ENCODE measurements at places on chromosomes 3 and 15.

DNA sequence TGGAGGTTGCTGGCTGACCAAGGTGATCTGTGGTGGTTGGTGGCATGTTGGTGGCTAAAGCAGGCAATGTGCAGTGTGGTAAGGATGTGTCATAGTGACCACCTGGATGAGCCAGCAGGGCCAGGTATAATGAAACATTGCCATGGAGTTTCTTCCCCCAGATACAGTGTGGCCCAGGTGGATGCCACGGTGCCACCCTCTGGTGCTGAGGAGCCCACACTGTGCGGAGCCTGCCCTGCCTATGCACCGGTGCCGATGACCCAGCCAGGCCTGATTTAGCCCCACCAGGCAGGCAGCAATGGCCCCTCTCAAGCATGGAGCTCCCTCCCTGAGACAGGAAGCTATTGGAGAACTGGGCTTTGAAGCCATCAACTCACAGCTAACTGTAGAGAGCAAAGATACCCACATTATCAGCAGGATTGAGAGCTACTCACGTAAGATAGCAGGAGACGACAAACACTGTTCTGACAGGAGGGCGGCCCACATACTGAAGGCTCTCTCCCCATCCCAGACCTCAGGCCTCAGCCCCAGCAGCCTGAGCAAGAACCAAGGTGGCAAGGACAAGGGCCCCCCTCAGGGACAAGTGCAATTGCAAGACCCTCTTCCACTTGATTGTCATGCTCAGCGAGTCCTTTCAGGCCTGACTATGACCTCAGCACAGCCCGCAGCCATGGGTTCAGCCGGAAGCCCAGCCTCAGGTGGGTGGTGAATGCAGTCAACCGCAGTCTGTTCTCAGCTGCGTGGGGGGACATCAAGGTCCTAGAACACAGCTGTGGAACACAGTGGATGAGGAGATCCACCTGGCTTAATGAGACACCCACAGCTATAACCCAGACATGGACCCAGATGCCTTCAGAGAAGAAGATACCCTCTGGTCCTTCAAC lies 82.8 kb upstream of the CDV3 start:
- DNase-seq: no peak

GRCh38 chr3:47646362-47646761 lies 67.7 kb upstream of the CSPG5 start:
- no peak for DNase-seq

DNA sequence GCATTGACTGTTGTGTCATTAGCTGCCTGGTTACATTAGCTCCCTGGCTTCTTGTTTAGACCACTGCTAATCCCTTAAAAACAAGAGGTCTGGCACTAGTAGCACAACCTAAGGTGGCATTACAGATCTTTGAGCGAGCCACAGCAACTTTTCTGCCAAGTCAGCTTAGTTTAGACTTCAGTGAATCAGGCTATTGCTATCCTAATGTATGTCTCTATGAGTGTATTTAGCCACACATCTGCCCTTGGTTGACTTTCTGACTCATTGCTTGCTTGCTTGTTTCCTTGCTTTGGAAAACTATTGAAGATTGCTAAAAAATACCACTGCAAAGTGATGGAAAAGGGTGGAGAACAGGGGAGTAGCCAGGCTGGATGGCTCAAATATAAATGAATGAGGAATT lies 50.2 kb downstream of the CHP1 start:
- no peak for DNase-seq

DNA sequence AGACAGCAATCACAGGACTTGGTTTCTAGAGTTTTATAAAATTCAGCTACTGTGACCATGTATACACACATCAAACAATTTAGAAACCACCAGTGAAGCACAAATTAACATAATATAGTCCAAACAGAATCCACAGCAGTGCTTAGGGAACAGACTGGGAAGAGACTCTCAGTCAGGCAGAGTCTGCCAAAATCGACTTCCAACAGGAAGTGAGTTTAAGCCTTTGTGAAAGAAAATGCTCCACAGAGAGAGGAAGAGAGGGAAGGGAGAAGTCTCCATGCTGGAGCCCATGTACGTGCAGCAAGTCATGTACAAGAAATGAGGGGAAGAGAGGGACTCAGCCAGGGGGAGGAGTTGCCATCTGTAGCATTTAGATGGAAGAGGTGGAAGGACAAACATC lies 172.6 kb downstream of the IL5RA start:
- DNase-seq: no peak

- peak; percentile 31 for DNase-seq
Observed at GRCh38 chr15:44662478-44663409, 718 bp downstream of the SPG11 start.

DNA sequence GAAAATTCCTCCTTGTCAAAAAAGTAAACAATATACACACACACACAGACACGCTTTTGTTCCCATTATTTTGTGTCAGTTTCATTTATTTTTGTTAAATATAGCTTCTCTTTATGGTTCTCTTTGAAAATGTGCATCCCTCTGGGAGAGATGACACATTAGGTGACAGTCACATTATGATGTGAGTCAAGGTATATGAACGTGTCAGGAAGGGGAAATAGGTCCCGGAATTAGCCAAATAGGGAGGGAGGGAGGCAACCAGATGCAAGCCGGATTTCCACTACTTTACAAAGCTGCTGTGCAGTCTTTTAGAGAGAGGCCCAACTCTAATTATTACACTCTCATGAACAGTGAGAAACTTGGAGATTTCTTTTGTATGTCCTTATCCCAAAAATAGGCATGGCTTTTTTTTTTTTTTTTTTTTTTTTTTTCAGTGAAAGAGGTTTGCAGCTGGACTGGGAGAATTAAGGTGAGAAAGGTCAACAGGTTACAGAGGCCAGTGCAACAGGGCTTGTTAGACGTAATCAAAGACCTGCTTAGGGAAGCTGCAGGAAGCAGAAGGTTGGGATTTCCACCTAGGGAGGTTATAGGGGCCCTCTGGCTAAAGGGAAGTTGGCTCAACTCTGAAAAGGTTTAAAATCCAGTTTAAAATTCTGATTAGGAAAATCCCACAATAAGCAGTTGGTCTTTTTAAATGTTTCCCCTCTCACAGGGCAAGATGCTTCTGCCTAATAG lies 240.5 kb upstream of the UBE2E1 start:
- DNase-seq: no peak

- DNase-seq: no peak
Observed at GRCh38 chr3:149401926-149402310, 24.5 kb upstream of the TM4SF1 start.

- DNase-seq: no peak
Observed at GRCh38 chr3:141851411-141851810, 25.0 kb upstream of the ATP1B3 start.

DNA sequence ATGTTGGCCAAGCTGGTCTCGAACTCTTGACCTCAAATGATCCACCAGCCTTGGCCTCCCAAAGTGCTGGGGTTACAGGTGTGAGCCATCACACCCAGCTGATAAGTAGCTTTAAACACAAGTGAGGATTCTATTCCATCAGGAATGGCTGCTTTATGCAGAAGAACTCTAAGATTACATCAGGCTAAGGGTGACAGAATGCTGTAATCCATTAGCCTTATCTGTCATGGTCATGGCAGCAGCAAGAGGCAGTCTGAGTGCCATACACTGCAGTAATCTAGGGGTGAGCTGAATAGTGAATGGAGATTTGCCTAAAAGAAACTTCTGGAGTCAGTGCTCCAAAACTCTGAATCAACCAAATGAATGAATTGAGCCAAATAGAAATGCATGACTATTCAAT lies 39.6 kb downstream of the LIPC start:
- no peak for DNase-seq

- DNase-seq: no peak
Observed at GRCh38 chr3:9124730-9125129, 124.7 kb downstream of the SRGAP3 start.

DNA sequence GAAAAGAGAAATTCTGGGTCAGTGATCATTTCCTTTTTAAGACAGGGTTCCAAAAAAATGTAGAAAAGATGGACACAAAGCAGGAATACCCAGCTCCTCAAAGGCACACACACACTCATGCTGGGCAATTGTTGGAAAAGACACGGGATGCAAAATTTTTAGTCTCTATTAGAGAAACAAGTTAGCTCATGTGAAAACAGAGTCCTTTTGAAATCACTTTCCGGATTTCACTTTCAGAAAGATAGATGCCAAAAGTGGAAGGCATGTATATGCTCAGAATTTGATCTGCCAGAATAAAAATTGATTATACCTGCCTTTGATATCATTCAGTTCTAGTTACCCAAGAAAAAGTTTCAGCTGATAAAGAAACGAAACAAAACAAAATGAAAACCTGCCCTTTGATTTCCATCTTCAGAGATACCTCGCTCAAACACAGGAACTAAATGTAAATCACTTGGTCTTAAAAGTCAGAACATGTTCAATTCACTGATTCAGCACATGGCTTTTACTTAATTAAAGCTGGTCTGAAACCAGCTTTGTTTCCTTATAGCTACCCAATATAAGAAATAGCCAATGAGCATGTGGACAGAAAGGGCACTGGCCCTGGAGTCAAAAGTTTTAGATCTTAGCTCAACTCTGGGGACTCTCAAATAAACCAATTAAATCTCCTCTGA lies 52.8 kb downstream of the PLD1 start:
- no peak for DNase-seq

- DNase-seq: no peak
Observed at GRCh38 chr3:25441234-25441856, 13.3 kb downstream of the RARB start.

DNA sequence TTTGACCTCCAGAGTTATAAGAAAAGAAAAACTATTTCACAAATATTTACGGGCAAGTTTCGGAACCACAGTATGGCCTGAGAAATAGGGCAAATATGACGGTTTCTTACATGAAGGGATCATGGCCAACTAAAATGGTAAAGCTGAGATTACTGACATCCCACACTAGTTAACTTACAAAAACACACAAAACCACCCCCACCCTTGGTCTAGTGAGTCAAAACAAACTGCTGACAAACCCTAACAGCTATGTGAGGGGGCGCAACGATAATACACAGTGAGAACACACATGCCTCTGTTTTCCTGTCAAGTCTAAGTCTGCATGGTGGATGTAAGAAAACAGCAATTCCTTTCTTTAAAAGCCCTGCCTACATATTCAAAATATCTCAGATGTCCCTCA lies 32.3 kb downstream of the CBLB start:
- DNase-seq: no peak

- DNase-seq: no peak
Observed at GRCh38 chr3:77271711-77272110, 231.8 kb downstream of the ROBO2 start.

DNA sequence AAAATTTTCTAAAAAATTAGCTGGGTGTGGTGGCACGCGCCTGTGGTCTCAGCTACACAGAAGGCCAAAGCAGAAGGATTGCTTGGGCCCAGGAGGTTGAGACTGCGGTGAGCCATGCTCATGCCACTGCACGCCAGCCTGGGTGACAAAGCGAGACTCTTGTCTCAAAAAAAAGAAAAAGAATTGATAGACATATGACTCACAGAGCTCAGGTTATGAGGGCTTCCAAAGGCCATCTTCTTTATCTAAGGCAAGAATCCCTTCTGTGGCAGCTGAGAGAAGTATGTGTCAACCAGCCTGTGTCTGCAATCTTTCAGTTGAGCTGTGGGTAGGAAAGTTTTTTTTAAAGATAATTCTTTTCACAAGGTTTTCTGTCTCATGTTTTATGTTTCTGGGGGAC lies 53.9 kb downstream of the MRPS25 start:
- no peak for DNase-seq

- DNase-seq: no peak
Observed at GRCh38 chr3:11757441-11757875, 89.2 kb downstream of the TAMM41 start.

- DNase-seq: no peak
Observed at GRCh38 chr3:43410592-43410991, 124.3 kb downstream of the SNRK start.

GRCh38 chr15:67116742-67117141 lies 51.3 kb downstream of the SMAD3 start:
- DNase-seq: no peak

DNA sequence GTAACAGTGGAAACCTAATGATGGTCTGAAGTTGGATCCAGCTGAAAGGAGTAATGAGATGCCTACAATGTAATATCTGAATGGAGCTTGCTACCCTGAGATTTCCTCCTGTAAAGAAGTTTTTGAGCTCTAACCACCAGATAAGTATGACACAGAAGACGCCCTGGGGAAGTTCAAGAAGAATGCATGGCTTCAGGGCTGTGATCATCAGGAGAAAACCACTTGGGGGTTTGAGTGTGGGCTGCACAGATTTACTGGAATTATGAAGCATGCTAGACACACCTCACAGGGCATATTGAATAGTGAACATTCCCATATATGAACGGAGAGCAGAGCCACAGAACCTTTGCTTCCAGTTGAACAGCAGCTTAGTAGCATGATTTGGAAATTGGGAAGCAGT lies 10.6 kb upstream of the CCDC80 start:
- DNase-seq: no peak

DNA sequence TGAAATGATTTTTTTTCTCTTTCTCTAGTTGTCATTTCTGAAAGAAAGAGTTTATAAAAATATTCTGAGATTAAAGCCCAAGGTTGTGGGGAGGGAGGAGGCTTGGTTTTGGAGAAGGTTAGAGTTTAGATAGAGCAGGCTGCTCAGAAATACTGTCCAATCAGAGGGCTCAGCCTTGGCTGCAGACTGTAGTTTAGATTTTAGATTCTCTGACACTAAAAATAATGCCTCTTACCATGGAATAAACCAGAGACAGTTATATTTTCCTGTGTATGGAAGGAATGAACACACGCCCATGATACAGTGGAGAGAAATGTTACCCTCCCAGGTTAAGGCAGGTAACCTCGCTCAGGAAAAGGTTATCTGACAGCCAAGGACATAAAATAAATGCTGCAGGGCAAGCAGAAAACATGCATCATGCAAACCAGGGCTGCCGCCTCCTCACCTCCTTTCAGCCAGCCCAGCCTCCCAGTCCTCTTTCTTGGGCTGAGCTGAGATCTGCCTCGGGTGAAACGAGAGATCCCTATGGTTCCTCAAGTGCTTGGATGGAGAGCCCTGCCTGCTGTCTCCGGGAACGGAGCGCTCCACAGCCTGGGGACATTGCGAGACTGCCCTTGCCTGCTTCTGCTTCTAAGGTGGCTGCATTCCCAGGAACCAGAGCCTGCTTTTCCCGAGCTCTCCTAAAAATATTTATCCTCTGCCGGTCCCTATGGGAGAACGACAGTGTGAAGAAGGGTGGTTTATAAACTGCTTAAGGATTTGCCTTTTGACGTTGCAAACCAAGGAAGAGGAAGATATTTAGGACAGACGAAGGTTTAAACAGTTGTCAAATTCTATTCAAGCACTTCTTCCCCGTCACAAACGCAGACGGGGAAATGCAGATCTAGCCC lies 848 bp downstream of the NCEH1 start:
- no peak for DNase-seq

All from NCI-H1436 (cell line).